Stimulated activated CD8-positive, alpha-beta memory T cell treated with anti-CD3 and anti-CD28 coated beads, Interleukin-4, amount 100 ng/mL, for 1 hour (primary cell): ENCODE measurements at places on chromosomes 7 and 10.

GRCh38 chr7:138205614-138206150, 129.4 kb downstream of the AKR1D1 start:
- DNase-seq, result no peak

DNA sequence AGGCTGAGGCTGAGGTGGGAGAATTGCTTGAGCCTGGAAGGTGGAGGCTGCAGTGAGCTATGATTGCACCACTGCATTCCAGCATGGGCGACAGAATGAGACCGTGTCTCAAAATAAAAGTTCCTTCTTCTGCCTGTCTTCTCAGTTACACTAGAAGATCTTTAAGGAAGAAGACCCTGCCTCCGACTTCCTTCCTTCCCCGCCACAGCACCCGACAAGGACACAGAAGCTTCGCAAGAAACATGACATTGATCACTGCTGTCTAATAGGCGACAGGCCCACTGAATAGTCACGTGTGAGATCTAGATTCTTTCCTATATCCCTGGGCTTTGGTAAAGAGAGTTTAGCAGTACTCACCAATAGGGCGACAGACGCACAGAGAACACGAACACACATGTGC, 118.2 kb downstream of the PRPF18 start:
- no peak for DNase-seq

- DNase-seq, result no peak
Measured at GRCh38 chr7:36006636-36007229, 146.3 kb upstream of the EEPD1 start.

DNA sequence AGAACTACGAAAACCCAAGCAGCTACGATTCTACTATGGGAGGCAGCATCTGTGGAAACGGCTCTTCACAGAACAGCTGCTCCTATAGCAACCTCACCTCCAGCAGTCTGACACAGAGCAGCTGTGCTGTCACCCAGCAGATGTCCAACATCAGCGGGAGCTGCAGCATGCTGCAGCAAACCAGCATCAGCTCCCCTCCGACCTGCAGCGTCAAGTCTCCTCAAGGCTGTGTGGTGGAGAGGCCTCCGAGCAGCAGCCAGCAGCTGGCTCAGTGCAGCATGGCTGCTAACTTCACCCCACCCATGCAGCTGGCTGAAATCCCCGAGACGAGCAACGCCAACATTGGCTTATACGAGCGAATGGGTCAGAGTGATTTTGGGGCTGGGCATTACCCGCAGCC, 81.6 kb upstream of the SAMD8 start:
- DNase-seq, result no peak
